ENCODE measurements at places on chromosomes 4 and X. TPM values are rescaled to one million over a fixed set of nuclear protein-coding genes. Genes with fewer than 3 reads are reported as not detected.

The ATP2B3 gene
- total RNA-seq, result 0.03 TPM

The ING2 gene
- 4.3 TPM for total RNA-seq

The GAGE1 gene
- 0.44 TPM for total RNA-seq

GRCh38 chr4:177271091-177271490 lies 38.6 kb upstream of the NEIL3 start:
- no peaks in the 10 kb centered on the region for H3K27me3 ChIP-seq
- H3K36me3 ChIP-seq, result no peaks in the 10 kb centered on the region
- no peak overlapping the region for H3K27ac ChIP-seq
- DNase-seq, result no peak
- H3K4me3 ChIP-seq, result no peak overlapping the region
- H3K4me1 ChIP-seq, result no peaks in the 10 kb centered on the region

- no peaks in the 10 kb centered on the region for H3K36me3 ChIP-seq
- H3K4me1 ChIP-seq, result peaks cover 5% of the 10 kb centered on the region
- no peak overlapping the region for H3K27ac ChIP-seq
- H3K27me3 ChIP-seq, result no peaks in the 10 kb centered on the region
Measured at GRCh38 chr4:113739197-113739596, 22.3 kb downstream of the CAMK2D start.

- H3K27me3 ChIP-seq, result no peaks in the 10 kb centered on the region
- H3K4me1 ChIP-seq, result no peaks in the 10 kb centered on the region
Measured at GRCh38 chrX:84259868-84260267, 71.9 kb upstream of the RPS6KA6 start.

GRCh38 chr4:188879598-188879997 lies 740.4 kb downstream of the TRIML1 start:
- DNase-seq, result no peak
- no peak overlapping the region for H3K27ac ChIP-seq
- H3K4me1 ChIP-seq, result no peaks in the 10 kb centered on the region
